CD4-positive, alpha-beta T cell treated with Interleukin-2 at 100 ng/mL for 4 hours (primary cell): ENCODE measurements at places on chromosomes 2 and 18.

- DNase-seq = no peak
Measured at GRCh38 chr2:150686391-150686790, 198.9 kb upstream of the RND3 start.

DNA sequence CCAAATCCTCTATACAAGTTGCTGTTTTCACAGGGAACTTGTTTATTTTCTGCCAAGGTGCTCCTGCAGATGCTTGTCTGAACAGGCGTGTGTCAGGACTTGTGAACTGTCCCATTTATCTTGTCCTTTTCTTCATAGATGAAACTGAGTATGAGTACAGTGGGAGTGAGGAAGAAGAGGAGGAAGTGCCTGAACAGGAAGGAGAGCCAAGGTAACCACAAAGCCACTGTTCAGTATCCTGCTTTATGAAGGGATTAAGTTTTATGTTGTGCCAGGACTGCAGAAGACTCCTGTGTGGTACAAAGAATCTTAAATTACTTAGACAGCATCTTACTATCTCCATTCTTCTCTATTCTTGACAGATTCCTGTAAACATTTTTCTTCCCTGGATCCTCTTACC lies 145.0 kb downstream of the MAP4K4 start:
- DNase-seq = no peak

DNA sequence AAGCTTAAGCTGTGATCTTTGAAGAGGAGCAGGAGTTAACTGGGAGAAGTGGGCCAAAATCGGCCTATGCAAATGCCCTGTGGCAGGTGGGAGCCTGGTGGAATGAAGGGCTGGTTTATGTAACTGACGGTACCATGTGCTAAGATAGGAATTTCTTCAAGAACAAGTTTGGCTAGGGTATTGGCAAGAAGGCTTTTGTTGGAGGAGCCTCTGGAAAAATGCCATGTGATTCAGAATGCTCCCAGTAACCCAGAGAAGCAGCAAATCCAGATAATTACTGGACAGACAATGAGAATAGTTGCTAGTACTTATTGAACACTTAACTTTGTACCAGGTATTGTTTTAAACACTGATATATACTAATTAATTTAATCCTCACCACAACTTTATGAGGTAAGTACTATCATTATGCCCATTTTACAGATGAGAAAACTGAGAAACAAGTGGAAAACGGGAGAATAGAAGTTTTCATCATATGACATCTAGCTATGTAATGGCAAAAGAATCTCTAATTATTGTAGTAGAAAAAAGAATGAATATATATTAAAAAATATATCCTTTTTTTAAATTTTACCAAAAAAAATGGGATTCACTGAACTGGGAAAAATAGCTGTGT lies 9.1 kb upstream of the FAM124B start:
- DNase-seq = no peak

- no peak for DNase-seq
Measured at GRCh38 chr2:128512379-128513115, 193.9 kb upstream of the HS6ST1 start.

DNA sequence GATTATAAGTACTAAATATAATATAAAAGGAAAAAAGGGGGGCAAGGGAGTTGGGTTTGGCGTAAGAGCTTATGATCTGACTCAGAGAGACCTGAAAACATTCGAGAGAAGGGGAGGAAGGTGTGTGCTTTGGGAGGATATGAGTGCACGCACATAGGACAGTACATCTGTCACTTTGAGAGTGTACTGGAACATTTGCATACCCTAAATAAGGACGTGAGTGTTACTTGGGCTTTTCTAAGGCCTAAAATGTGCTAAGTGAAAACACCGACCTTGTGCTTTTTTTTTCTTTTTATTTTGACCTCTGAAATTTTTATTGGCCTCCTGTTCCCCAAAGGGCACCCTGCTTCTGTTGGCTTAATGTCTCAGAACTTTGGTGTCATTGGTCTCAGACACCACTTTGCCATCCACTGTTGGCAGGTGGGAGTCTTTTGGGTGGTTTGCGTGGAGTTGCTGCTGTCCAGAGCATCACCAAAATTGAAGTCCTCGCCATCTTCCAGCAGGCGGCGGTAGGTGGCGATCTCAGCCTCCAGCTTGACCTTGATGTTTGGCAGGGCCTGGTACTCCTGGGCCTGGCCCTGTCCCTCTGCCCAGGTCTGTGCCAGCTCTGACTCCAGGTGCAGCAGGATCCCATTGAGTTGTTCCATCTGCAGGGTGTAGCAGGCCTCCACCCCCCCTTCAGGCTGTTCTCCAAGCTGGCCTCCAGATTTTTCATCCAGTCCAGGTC lies 57.7 kb downstream of the CD28 start:
- DNase-seq = peak; percentile 38
